Fibroblast of mammary gland (primary cell): ENCODE measurements at places on chromosomes 16 and 17.

- no peak for DNase-seq
Observed at GRCh38 chr16:14275934-14276333, 204.8 kb downstream of the MRTFB start.

GRCh38 chr17:28528327-28529012 is 22.3 kb downstream of the FOXN1 start:
- no peak for DNase-seq

DNA sequence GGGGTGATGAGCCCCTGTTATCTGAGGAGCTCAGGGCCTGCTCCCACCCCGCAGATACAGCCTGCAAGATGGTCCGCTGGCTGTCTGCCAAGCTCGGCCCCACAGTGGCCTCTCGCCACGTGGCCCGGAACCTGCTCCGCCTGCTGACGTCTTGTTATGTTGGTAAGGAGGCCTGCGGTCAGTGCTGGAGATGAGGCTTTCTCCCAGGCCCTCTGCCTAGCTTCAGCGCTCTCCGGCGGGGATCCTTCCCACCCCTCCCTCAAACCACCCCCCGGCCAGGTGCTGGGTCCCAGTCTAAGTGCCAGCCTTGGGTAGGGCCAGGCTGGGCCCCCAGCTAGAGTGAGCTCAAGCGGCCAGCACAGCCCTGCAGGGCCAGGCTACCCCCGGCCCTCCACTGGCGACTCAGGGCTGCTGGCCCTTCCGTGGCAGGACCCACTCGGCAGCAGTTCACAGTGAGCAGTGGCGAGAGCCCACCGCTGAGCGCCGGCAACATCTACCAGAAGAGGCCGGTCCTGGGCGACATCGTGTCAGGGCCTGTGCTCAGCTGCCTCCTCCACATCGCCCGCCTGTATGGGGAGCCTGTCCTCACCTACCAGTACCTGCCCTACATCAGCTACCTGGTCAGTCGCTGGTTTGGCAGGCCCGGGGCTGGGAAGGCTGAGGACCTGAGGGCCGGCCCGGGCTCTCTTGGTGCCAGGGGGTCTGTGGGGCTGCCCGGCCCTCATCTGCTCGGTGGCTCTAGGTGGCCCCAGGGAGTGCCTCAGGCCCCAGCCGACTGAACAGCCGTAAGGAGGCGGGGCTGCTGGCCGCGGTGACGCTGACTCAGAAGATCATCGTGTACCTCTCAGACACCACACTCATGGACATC is 6.1 kb downstream of the WDR81 start:
- peak; percentile 98 for DNase-seq

- DNase-seq, result peak; percentile 89
Observed at GRCh38 chr16:76910931-76911330, 280.1 kb upstream of the MON1B start.
